ENCODE measurements at places on chromosomes 7 and 10.

- DNase-seq = peak; percentile 74
These were observed 621 bp upstream of the FAM13C start for GRCh38 chr10:59362959-59363381.

DNA sequence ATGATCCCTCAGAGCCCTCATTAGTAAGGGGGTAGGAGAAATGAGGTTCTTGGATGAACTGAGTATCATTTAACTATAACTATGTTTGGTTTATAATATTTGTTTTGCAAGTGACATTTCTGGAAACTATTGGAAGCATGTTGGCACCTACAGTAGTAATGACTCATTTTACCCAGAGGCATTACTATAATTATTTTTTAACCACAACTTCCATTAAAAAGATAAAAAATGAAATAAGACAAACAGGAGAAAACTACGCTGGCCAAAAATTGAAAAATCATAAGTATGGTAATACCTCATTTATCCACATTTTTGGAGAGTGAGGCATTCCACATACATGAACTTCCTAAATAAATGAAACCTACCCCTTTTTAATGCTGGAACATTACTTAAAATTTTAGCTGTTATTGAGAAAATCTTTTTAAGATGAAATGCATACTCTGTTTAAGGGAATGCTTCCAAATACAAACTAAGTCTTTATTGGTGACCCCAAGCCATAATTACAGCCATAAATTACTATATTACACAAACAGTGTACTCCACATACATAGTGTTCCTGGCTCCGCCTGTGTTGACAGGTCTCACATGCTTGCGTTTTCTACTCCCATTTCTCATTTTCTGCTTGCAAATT lies 84.6 kb upstream of the CAPZA2 start:
- no peak for DNase-seq

GRCh38 chr10:78808736-78809367 lies 259.9 kb upstream of the ZMIZ1 start:
- DNase-seq = no peak

DNA sequence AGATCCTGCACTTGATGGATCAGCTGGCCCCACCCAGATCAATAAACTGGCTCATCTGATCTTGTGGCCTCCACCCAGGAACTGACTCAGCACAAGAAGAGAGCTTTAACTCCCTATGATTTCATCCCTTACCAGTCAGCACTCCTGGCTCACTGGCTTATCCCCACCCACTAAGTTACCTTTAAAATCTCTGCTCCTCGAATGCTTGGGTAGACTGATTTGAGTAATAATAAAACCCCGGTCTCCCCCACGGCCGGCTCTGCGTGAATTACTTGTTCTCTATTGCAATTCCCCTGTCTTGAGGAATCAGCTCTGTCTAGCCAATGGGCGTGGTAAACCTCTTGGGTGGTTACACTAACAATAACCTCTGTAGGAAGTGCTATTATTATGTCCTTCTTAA lies 83.7 kb downstream of the MBL2 start:
- DNase-seq = no peak

DNA sequence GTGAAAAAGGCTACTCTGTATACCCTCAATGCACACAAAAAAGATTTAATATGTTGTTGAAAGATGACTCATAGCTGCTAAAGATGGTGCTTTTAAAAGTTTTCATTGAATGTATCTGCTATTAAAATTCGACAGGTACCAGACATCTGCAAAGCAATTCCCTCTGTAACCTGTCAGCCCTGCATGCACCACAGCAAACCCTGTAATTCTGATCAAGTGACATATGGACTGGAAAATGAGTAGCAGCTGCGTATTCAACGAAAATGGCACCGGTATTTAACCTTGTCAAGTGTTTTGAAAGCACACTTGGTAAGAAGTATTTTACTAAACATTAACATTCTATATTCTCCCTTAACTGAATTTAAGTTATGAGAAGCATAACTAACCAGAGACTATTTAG lies 58.2 kb upstream of the PTPRN2 start:
- DNase-seq = no peak

GRCh38 chr7:68676813-68677535 lies 921.3 kb upstream of the AUTS2 start:
- no peak for DNase-seq

DNA sequence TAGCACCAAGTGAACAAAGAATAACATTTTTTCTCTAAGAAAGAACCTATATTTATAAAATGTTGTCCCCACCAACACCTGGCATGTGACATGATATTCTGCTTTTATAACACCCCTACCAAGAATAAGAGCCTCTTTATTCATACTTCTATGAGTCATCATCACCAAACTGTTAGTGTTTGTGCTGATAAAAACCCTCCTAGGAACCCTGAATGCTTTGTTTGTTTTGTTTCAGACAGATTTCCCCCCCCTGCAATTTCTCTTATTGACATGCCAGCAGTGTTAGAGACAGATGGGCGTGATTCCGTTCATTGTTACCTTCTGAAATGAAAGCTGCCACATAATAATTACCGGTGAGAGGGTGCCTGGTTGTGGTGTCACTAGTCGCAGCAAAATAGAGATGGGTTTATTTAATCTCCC lies 651.1 kb downstream of the SORCS1 start:
- DNase-seq = no peak

- no peak for DNase-seq
These were observed 28.7 kb downstream of the WIPI2 start for GRCh38 chr7:5218564-5219360.

DNA sequence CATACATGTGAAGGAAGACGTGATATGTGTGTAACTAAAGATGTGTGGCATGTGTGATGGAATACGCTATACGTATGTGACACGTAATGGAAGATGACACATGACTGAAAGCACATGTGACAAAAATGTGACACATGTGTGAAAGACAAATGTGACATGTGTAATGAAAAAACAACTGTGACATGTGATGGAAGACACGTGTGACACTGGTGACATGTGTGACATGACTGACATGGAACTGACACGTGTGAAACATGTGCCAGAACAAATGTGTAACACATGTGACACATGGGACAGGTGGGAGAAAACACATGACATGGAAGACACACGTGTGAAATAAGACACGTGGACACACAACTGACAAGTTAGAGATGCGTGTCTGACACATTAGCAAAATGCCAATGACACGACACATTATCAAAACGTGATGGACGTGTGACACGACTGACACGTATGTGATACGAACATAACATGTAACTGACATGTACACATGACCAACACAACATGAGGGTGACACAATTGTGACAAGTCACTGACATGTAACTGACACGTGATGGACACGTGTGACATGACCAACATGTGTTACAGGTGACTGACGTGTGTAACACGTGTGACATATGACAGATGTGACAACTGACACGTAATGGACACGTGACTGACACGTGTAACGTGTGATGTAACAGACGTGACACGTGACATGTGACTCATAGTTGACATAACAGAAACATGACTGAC lies 24.4 kb downstream of the CRPPA start:
- no peak for DNase-seq

DNA sequence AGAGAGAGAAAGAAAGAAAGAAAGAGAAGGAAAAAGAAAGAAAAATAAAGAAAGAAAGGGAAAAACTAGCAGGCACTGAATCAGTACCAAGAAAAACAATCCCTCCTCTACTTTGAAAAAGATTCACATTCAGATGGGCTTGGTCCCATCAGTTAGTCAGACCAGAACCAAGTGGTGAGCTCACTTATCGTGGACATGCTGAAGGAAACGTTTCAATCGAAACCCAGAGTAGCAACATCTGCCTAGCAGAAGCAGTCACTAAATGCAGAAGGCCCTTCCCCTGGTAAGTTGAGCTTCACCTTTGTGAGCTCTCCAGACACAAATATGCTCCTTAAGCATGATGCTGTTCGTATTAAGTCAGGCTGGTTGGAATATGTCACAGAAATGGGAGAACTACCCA lies 167.7 kb downstream of the TRIL start:
- no peak for DNase-seq

DNA sequence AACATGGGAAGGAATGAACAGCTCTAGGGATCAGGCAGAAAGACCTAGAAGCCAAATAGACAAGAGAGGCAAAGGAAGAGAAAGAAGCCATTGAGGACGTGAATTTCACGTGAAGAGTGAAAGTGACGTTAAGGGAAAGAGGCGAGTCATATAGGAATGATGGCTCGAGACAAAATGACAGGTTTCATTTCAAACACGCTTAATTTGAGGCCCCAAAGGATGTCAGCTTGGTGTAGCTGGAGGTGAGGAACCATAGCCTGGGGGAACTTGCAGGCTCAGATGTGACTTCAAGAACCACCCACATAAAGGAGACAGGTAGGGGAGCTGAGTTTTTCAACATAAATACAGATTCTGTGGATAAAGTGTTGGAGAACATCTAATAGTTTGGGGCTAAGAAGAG lies 84.3 kb upstream of the ATP6V0A4 start:
- no peak for DNase-seq

GRCh38 chr10:73771722-73772280 lies 10.0 kb upstream of the CHCHD1 start:
- no peak for DNase-seq

DNA sequence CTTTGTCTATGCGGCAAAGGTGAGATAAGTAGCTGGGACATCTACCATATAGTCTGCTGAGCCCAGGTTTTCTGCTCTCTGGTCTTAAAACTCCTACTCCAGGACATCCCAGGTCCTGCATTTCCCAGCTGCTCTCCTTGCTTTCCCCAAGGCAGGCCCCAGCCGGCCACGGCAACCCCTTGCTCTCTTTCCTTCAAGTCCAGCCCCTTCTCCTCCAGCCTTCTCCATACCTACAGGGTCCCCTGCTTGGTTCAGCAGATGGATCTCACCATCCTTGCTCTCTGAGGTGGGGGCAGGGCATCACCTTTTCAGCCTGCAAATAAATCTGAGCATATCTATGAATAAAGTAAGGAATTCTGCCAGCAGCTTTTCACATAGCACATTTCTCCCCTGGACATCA lies 8.7 kb downstream of the GIMAP5 start:
- DNase-seq = no peak

GRCh38 chr10:18759575-18759974 lies 100.3 kb downstream of the ARL5B start:
- DNase-seq = no peak

DNA sequence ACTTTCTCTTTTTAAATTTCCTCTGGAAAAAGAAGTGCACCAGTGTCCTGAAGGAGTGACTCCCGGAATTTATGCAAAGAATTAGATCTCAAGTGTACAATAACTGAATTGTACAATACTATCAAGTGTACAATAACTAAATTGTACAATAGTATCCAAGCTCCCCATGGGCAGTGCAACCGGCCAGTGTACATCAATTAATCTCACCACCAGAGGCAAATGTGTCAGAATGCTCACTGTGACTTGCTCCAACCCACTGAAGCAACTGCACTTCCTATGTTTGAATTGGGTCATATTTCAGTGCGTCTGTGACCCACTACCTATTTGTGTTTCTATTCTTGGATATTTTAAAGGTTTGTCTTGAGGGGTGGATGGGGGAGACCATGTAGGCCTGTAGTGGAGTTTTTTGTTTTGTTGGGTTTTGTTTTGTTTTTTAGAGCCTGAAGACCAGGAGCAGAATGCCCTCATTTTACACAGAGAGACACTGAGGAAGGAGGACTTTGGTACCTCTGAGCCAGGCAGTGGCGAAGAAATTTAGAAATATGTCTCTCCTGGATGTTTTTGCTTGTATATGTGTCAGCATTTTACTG lies 78.5 kb upstream of the CTTNBP2 start:
- DNase-seq = no peak

DNA sequence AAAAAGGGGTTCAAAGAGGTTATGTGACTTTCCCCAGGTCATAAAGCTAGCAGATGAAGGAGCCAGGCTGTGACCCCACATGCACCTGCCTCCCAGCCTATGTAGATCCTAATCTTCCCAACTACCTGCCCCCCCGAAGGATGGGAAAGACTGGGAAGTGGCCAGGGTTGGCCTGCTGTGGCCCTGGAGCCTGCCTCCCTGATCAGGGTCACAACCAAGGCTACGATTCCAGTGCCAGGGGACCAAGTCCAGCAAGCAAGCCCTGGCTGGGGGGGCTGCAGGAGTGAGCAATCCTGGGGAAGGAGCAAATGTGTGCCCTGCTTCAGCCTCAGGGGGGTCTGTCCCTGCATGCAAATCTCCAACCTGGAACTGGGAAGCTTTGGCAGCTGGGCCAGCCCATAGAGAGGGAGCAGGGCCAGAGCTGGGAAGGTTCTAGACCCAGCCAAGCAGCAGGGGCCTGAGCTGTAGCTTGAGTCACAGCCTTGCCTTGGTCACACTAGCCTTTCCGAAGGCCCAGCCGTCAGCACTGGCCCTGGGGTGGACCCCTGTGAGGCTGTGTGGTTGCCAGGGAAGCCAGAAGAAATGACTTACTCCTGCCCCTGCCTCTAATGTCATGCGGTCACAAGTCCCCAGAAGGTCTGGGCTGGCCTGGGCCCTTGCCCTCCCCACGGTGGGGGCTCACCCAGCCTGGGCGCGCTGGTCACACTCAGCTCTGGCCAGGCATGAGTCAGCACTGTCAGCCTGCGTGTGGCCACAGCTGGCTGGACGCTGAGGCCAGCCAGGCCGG lies 96.4 kb upstream of the ZMIZ1 start:
- no peak for DNase-seq

GRCh38 chr7:47982610-47983009 lies 3.2 kb upstream of the HUS1 start:
- no peak for DNase-seq

DNA sequence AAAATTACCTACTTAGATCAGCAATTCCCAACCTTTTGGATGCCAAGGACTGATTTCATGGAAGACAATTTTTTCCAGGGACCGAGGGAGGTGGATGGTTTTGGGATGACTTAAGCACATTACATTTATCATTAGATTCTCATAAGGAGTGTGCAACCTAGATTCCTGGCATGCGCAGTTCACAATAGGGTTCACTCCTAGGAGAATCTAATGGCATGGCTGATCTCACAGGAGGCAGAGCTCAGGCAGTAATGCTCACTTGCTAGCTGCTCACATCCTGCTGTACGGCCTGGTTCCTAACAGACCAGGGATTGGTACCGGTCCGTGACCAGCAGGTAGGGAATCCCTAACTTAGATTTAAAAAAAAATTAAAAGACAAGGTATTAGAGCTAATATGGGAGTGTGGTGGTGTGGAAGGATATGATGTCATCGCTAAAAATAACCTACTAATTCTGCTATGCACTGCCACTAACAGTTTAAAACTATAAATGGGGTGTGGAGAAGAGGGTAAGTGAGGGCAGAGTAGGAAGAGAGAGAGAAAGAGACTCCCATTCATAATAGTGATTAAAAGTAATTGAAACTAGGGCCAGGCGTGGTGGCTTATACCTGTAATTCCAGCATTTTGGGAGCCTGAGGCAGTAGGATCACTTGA lies 282.7 kb downstream of the BAMBI start:
- DNase-seq = no peak

- DNase-seq = no peak
These were observed 99.4 kb downstream of the MKX start for GRCh38 chr10:27646194-27646593.

Measured in SK-N-DZ (cell line).